ENCODE measurements at places on chromosomes 7 and 10.

DNA sequence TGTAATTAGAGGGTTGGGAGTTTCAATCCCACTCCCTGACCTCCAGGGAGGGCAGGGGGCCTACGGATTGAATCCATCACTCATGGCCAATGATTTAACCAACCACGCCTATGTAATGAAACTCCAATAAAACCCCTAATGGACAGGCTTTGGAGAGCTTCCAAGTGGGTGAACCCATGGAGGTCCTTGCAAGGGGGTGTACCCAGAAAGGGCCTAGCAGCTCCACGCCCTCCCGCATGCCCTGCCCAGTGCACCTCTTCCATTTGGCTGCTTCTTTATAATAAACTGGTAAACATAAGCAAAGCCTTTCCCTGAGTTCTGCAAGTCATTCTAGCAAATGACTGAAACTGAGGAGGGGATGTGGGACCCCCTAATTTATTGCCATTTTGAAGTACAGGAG lies 280.1 kb downstream of the FRMD4A start:
- no peak for DNase-seq

- DNase-seq = no peak
Observed at GRCh38 chr7:55160539-55160938, 141.7 kb downstream of the EGFR start.

GRCh38 chr7:20233362-20233761 lies 16.2 kb upstream of the MACC1 start:
- DNase-seq = no peak

GRCh38 chr7:90938371-90938770 lies 325.9 kb upstream of the FZD1 start:
- no peak for DNase-seq

GRCh38 chr10:29649561-29650551 lies 15.1 kb upstream of the SVIL start:
- DNase-seq = no peak

DNA sequence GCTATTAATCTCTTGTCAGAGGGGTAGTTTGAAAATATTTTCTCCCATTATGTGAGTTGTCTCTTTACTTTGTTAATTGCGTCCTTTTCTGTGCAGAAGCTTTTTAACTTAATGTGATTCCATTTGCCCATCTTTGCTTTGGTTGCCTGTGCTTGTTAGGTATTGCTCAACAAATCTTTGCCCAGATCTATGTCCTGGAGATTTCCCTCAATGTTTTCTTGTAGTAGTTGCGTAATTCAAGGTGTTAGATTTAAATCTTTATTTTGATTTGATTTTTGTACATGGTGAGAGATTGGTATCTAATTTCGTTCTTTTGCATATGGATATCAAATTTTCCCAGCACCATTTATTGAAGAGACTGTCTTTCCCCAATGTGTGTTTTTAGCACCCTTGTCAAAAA lies 567.2 kb downstream of the DNAJB9 start:
- no peak for DNase-seq

Data from activated naive CD4-positive, alpha-beta T cell treated with anti-CD3 and anti-CD28 coated beads, Interleukin-2, amount 50 U/mL, for 16 hours (primary cell).